ENCODE measurements at places on chromosomes 16 and 17.

DNA sequence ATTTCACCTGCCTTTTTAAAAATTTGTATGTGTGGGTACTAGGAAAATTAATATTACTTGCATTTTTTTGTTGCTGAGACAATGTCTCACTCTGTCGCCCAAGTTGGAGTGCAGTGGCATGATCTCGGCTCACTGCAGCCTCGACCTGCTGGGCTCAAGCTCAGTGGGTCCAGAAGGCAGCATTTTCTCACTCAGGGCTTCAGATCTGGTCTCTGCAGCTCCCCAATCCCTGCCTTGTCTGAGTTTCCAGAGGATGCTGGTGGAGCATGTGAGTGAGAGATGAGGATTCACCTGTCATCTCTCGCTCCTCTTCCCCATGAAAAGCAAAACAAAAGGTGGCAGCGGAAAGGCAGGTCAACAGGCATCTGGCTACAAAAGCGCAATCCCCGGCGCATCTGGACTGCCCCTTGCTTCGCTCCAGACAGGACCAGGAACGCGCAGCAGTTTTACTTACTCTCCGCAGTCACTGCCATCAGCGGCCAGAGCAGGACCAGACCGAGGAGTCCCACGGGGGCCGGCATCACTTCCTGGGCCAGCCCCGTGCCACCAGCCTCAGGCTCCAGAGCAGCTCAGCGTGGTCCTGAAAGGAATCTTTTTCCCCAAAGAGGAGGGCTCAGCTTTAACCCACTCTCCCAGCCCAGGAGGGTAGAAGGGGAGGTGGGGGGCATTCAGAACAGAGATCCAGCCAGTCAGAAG, 59.9 kb downstream of the LITAF start:
- no peak overlapping the region for H3K27ac ChIP-seq
- H3K4me3 ChIP-seq = peak overlapping the region; percentile 8
- no peaks in the 10 kb centered on the region for H3K27me3 ChIP-seq
- H3K36me3 ChIP-seq = no peaks in the 10 kb centered on the region
- no peak for DNase-seq

DNA sequence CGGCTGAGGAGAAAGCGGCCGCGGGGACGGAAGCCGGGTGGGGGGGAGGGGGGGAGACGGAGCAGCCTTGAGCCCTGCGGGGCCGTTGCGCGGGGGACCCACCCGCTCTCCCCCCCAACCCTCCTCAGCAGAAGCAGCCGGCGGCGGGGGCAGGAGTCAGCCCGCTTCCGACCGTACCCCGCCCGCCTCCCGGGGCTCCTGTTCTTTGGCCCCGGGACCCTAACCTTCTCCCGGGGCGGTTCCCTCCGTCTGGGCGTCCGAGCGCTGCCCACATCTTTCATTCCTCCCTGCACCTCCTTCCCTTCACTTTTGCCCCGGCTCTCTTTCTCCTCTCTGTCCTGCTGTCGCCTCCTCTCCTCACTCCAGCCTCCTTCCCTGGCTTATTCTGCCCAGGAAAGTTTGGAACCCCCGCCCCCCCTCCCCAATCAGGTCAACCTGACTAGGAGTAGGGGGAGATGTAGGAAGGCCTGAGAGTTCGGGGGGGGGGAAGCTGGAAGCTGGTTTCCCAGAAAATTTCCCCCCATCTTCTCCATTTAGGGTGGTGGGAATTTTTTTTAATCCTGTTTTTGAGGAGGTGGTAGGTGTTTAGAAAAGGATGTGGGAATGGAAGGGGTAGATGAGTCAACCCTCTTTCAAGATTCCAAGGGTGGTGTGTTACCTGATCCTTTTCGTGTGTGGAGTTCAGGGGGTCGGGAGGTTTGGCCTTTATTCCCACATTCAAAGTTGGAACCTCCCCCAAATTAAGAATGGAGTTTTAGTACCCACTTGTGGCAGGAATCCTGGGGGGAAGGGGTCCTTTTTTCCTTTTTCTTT, 427 bp upstream of the NLK start:
- DNase-seq = no peak
- no peaks in the 10 kb centered on the region for H3K36me3 ChIP-seq
- H3K4me3 ChIP-seq = peak overlapping the region; percentile 86
- no peaks in the 10 kb centered on the region for H3K27me3 ChIP-seq

- H3K4me3 ChIP-seq = no peak overlapping the region
- no peak for DNase-seq
- no peak overlapping the region for H3K27ac ChIP-seq
- H3K36me3 ChIP-seq = no peaks in the 10 kb centered on the region
- H3K4me1 ChIP-seq = peaks cover 2% of the 10 kb centered on the region
These were observed 318.8 kb downstream of the CDH13 start for GRCh38 chr16:82945420-82946101.

DNA sequence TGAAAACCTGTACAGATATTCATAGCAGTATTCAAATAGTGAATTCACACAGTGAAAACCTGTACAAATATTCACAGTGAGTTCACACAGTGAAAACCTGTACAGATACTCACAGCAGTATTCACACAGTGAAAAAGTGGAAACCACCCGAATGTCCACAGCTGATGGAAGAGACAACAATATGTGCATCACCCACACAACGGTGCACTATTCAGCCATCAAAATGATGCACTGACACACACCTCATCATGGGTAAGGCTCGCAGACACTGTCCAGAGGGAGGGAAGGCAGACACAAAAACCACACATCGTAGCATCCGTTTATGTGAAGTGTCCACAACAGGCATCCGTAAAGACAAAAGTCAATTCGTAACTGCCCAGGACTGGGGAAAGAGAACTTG, 100.9 kb downstream of the VPS53 start:
- H3K27ac ChIP-seq = no peak overlapping the region
- H3K4me1 ChIP-seq = no peaks in the 10 kb centered on the region
- H3K4me3 ChIP-seq = no peak overlapping the region
- DNase-seq = no peak

DNA sequence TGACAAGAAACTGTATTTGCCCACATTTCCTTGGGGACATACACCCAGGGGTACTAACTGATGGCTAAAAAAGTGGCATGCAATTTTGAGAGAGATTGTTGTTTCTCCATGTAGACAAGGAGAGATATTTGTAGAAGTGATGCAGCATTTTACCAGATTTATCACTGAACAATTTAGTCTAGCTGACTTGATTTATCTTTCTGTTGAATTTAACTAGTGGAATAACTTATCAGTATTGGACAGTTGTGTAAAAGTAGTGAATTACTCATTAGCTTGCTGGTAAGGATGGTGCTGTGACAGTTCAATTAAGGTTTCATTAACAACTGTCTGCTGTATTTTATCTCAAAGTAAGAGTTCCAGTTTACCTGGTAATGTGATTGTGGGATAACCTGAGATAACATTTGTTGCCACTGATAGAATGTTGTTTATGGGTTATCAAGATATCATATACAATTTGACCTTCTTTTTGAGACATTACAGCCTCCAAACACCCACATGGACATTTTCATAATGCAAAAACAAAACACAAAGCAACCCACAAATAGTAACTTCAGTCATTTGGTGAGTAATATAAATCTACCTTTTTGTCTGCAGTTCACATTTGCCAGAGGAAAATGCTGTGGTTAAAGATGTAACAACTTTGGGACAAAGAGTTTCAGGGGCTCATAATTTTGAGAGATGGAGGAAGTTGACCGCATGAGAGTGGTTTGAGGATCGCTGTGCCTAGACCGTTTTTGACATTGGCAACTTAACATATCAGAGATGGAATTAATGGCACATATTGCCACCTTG, 3.8 kb downstream of the NLK start:
- H3K27ac ChIP-seq = no peak overlapping the region
- no peaks in the 10 kb centered on the region for H3K36me3 ChIP-seq
- no peaks in the 10 kb centered on the region for H3K27me3 ChIP-seq
- H3K4me1 ChIP-seq = peaks cover 13% of the 10 kb centered on the region

DNA sequence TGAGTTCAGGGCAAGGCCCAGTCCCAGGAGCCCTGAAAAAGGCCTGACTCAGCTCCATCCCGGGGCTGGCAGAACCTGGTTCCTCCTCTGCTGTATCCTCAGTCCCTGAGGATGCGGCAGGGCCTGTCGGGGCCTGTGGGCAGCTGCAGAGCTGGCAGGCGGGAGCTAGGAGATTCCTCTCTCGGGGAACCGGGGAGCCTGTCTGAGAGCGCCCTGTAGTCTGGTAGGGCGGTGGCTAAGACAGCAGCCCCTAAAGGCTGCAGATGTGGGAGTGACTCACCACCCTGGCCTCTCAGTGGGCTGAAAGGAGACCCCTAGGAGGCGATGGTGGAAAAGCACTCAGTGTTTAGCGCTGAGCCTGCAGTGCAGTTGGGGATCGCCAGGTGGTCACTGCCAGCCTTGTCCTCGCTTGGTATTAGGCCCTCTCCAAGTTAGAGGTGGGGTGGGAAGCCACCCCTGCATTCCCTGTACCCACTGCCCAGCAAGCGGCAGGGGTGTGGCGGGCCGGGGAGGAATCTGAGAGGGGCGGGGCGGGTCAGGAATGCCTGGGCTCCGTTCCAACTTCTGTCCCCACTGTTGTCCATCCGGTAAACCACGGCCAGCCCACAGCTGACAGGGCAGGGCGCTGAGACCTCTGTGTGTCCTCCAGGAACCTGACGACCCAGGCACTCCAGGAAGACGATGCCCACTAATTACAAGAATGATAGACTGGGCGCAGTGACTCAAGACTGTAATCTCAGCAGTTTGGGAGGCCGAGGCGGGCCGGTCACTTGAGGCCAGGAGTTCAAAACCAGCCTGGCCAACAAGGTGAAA, 29.5 kb upstream of the CDH1 start:
- H3K27me3 ChIP-seq = no peaks in the 10 kb centered on the region
- no peak overlapping the region for H3K27ac ChIP-seq
- H3K4me3 ChIP-seq = no peak overlapping the region
- no peaks in the 10 kb centered on the region for H3K36me3 ChIP-seq
- DNase-seq = no peak

- H3K27ac ChIP-seq = peak overlapping the region; percentile 15
- no peaks in the 10 kb centered on the region for H3K27me3 ChIP-seq
- peaks cover 1% of the 10 kb centered on the region for H3K36me3 ChIP-seq
- DNase-seq = no peak
- no peak overlapping the region for H3K4me3 ChIP-seq
- H3K4me1 ChIP-seq = peaks cover 3% of the 10 kb centered on the region
These were observed 635 bp upstream of the AATF start for GRCh38 chr17:36947922-36948716.

DNA sequence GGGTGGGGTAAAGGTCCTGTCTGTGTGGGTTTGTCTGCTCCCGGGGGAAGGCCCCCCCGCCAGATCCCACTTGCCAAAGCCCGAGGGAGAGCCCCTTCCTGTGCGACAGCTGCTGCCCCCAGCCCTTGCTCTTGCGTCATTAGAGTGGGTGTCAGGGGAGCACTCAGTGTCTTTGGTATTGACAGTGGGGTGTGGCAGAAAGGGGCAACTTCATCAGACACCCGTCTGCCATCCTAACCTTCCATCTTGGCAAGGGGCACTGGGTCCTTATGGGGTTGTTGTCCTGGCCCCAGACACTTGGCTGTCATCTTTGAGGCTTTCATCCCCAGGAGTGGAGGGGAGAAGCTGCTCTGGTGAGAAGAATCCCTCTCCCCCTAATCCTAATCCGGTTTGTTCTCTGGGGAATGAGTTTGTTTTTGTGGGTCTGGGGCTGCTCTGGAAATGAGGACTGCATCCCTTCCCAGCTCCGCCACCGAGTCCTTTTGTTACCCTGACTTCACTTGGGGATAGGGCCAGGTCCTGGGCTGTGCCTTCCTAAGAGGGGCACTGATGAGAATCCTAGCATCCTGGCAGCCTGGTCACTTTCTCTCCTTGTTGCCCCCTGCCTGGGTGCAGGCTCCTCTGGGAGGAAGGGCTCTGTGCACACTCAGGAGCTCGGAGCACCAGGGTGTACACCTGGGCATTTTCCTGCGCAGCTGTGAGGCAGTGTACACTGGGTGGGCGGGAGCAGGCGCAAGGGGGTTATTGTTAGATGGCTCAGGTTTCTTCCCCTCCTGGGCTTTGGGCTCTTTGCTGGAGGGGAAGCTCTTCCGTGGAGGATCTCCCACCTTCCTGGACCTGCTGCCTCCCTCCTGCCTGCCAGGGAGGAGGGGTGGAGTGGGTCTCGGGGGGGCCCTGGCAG, 21.1 kb downstream of the GJD3 start:
- no peaks in the 10 kb centered on the region for H3K36me3 ChIP-seq
- no peak for DNase-seq
- H3K27me3 ChIP-seq = no peaks in the 10 kb centered on the region
- no peaks in the 10 kb centered on the region for H3K4me1 ChIP-seq
- H3K27ac ChIP-seq = peak overlapping the region; percentile 69

- no peak overlapping the region for H3K27ac ChIP-seq
- DNase-seq = no peak
- peak overlapping the region; percentile 86 for H3K4me3 ChIP-seq
- H3K4me1 ChIP-seq = no peaks in the 10 kb centered on the region
These were observed 521 bp downstream of the GGA2 start for GRCh38 chr16:23509782-23510163.

- DNase-seq = peak; percentile 24
- H3K4me3 ChIP-seq = no peak overlapping the region
- H3K27ac ChIP-seq = no peak overlapping the region
- no peaks in the 10 kb centered on the region for H3K27me3 ChIP-seq
These were observed 5.4 kb upstream of the KIF18B start for GRCh38 chr17:44952946-44953475.

- peak; percentile 70 for DNase-seq
- no peaks in the 10 kb centered on the region for H3K4me1 ChIP-seq
- no peak overlapping the region for H3K4me3 ChIP-seq
- no peak overlapping the region for H3K27ac ChIP-seq
- H3K27me3 ChIP-seq = no peaks in the 10 kb centered on the region
- H3K36me3 ChIP-seq = no peaks in the 10 kb centered on the region
These were observed 84.0 kb downstream of the ANKRD11 start for GRCh38 chr16:89406277-89406888.

DNA sequence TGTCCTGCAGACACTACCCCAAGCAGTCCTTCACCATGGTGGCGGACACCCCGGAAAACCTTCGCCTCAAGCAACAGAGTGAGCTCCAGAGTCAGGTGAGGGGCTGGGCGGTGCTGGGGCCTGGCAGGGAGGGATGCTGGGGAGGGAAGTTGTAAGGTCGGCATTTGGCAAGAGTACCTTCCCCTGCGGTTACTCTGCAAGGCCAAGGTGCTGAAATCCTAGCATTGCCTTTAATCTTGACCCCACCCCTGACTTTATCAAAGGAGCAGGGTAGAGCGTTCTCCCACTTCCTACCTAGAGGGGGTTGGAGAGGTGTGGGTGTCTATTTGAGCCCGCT, 20.5 kb downstream of the LASP1 start:
- no peak overlapping the region for H3K4me3 ChIP-seq
- no peaks in the 10 kb centered on the region for H3K4me1 ChIP-seq
- peaks cover 9% of the 10 kb centered on the region for H3K36me3 ChIP-seq
- no peak overlapping the region for H3K27ac ChIP-seq

DNA sequence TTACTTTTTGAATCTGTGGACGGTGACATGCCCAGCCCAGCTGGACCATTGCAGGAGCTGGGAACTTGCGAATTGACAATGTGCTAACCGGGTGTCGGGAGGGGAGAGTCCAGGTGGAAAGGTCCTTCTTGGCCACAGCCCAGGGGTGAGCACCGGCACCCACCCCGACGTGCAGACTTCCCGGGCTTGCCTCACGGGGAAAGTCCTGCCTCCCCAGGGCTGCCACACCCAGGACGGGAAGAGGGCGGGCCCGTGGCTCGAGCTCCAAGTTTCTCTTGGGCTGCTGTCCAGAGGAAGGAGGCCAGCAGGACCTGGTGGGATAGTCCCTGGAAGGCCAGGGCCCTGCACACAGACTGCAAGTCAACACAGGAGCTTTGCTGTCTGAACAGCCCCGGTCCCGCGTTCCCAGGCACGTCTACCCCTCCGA, 17.7 kb downstream of the CARD14 start:
- DNase-seq = no peak
- H3K4me3 ChIP-seq = no peak overlapping the region
- no peaks in the 10 kb centered on the region for H3K27me3 ChIP-seq
- H3K27ac ChIP-seq = no peak overlapping the region
- H3K36me3 ChIP-seq = no peaks in the 10 kb centered on the region

GRCh38 chr16:49786926-49787557, 68.9 kb downstream of the ZNF423 start:
- no peak overlapping the region for H3K27ac ChIP-seq
- no peak for DNase-seq

All from aorta (tissue), 5 donors.